Kidney tubule cell (primary cell): ENCODE measurements at places on chromosomes 12 and 14.

DNA sequence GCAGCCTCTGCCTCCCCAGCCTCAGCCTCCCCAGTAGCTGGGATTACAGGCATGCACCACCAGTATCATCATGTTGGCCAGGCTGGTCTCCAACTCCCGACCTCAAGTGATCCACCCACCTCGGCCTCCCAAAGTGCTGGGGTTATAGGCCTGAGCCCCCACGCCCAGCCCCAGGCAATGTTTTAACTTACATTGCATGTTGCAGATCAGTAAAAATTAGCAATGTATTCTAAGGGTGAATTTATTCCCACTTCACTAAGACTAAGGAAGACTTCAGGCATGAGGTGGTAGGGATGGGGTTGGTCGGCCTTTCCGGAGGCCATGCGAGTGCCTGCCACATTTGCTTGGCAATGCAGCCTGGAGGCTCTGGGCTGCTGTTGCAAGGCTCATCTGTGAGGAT, 66.8 kb upstream of the JDP2 start:
- DNase-seq = no peak

DNA sequence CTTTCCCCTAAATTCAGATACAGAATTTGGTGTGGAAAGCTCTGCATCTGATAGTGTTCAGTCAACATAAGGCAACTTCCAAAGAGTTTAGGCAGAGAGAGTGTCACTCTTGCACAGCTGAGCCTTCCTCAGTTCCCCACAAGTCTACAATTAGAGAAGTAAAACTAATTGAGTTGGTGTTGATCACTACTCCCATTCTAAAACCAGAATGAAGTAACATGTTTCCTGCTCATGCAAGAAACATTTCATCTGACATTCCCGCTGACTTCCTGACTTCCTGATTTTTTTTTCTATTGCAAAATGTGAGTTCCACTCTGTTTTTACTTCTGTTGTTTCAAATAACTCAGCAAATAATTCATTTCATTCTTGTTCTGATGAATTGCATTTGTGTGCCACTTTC, 271.0 kb downstream of the ALG10B start:
- no peak for DNase-seq

- DNase-seq = peak; percentile 49
Measured at GRCh38 chr14:64218344-64219240, 75.6 kb downstream of the ESR2 start.

GRCh38 chr14:100504372-100505078, 82.7 kb downstream of the BEGAIN start:
- DNase-seq = peak; percentile 32

DNA sequence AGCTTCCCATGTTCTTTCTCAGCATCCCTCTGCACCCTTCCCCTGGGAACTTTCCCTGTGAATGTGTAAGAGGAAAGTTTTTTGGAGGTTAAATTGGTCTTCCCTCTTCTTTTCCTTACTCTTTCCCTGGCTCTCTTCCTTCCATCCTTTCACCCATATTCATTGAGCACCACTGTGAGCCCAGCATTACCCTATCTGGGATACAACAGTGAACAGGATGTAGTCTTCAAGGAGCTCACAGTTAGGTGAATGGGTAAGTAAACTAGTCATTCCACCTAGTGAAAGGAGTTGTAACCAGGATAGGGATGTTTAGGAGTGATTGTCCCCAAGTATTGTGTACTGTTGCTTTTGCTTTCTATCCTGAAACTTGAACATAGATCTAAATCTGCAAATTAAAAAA, 123.8 kb downstream of the MYRFL start:
- no peak for DNase-seq

DNA sequence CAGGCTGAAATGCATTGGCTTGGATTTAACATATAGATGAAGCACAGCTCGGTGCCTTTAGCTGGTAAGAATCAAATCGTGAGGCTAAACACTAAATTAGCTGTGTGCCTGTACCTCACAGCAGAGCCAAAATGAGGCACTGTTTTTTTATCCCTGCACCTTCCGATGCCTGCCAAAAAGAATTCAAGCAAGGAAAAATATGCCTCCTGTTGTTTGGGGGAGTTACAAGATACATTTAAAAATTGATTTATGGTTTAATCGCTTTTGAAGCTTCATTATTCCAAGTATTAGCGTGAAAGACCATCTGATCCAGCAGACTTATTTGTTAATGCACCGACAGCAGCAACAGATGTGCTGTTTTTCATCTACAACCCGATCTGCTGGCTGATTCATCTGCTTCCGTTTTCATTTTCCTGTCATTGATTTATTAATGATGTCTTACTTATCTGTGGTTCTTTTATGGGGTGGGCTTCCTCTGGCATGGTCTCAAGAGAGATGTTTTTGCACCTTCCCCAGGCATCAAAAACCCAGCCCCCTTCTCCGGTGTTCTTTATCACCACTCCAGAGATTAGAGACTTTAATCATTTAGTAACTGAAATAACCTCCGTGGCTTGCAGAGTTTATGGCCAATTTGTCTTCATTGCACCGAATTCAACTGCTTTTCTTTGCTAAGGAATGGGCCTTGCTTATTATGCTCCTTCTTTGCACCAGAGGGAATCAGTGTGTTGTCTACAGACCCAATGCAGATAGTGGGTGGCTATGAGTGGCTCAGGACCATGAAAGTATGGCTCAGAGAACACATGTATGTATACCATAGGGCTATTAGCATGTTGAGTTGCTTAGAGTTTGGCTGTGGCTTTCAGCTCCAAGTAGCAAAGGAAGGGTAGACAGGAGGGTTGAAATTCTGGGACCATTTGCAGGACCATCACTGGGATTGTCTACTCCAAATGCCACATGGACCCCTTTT, 166.8 kb upstream of the TMEM260 start:
- DNase-seq = no peak

DNA sequence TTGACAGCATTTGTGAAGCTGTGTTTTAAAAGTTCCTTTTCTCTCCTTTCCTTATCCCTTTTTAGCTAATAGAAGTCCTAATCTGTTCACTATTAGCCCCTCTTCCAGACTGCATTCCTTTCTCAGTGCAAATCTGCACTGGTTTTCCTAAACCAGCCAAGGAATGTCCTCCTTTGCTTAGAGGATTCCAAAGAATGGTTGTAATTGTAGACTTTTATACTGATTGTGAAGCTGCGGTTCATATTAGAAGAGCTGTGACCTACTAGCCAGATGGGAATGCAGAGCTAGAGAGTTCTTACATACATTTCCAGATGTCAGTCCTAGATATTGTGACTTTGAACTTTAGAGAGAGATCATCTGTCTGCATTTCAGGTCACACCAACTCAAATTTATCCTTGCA, 79.8 kb downstream of the MYRFL start:
- DNase-seq = no peak

- peak; percentile 38 for DNase-seq
Measured at GRCh38 chr12:51238037-51238509, 553 bp upstream of the DAZAP2 start.

GRCh38 chr12:111335811-111336210, 33.1 kb downstream of the PHETA1 start:
- no peak for DNase-seq

- no peak for DNase-seq
Measured at GRCh38 chr14:22733829-22734228, 32.7 kb upstream of the OXA1L start.

DNA sequence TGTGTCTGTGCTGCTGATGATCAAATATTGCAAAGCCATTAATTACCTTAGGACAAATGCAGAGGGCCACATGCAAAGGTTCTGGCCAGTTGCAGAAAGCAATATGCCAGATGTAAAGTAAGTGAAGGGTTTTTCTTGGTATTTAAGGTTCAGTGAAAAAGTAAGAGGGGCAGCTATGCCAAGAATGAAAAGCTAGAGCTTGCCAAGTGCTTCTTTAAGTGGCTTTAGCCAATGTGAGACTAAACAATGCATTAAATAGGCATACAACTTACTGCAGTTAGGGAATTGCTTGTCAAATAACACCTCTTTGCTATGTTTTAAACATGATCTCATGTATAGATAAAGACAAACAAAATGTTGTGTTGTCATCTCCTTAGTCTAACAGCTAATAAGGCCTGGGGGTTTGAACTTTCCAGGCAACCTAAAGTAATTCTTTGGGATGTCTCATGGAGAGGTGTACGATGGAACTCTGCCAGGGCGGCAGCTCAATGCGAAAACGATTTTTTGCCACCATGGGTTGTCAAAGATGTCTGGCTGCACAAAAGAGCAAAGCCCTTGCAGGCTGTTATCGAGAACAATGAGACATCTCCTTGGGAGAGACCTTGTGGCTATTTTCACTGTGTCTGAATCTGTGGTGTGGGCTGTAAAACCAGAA, 12.0 kb downstream of the IGF1 start:
- DNase-seq = no peak

- DNase-seq = no peak
Measured at GRCh38 chr12:79406993-79407392, 283.8 kb downstream of the PAWR start.

- DNase-seq = no peak
Measured at GRCh38 chr12:116794725-116795124, 56.6 kb downstream of the RNFT2 start.

GRCh38 chr14:54050759-54051158, 94.1 kb upstream of the BMP4 start:
- DNase-seq = no peak

DNA sequence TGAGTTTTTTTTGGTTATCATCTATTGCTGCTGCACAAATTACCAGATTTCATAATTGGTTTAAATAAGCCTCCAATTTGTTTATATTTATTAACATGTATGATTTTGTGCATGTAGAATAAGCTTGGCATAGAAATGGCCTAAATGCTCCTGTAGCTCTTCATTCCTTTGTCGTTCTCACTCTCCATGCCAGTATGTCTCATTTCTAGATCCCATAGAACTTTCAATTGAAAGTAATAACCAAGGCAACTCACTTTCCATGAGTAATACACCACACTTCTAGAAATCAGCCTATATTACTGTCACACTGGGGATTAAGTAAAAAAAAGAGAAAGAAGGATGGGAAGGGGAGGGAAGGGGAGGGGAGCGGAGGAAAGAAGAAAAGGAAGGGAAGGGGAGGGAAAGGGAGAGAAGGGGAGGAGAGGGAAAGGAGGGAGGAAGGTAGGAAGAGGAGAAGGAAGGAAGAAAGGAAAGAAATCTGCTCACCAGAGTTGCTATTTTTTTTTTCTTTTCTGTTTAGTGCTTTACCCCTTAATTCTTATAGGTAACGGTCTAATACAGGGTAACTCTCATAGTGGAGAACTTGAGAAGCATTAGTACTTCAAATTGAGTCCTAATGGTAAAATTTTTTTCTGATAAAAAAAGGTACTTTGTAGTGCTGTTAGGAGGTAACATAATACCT, 45.6 kb downstream of the MDM2 start:
- DNase-seq = no peak

DNA sequence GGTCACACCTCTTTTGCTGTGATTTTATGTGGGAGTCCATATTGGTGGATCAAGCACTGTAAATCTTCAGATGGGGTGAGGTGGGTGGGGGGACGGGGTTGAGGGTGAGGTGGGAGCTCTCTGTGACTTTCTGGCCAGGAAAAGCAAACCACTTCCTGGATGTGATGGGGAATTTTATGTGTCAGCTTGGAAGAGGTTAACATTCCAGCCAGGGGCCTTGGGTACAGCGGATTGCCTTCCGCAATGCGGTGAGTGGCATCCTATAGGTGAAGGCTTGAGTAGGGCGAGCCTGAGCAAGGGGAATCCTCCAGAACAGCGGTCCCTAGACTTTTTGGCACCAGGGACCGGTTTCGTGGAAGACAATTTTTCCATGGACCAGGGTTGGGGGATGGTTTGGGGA, 36.2 kb downstream of the DLK1 start:
- no peak for DNase-seq

DNA sequence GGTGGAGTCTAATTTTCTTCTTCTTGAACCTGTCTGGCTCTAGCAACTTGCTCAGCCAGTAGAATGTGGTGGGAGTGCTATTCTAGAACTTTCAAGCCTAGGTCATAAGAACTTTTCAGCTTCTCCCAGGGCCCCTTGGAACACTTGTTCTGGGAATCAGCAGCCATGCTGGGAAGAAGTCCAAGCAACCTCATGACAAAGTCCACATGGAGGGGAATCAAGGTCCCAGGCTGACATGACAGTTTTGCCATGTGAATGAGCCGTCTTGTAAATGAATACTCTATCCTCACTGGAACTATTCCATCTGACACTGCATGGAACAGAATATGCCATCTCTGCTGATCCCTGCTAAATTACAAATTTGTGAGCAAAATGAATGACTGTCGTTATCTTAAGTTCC, 214.2 kb upstream of the TBX3 start:
- no peak for DNase-seq

GRCh38 chr12:15855646-15856045, 26.5 kb upstream of the STRAP start:
- DNase-seq = peak; percentile 47

- peak; percentile 43 for DNase-seq
Measured at GRCh38 chr14:55160989-55161388, 30.4 kb downstream of the DLGAP5 start.

DNA sequence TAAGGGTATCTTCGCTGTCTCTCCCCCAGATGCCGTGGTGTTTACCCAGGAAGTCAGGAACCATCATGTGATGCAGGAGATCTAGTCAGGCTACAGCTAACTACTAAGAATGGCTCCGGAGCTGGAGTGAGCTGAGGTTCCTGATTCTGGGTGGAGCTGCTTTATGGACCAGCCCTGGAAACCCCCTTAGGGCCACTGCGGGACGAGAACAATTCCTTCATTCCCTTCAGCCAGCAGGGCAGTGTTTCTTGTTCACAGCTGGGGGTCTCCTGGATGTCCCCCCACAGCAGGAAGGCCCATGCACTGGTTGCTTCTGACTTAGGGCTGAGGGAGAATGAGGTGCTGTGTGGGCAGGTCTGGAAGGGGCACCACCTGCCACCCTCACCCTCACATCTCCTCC, 199.3 kb downstream of the ADGRD1 start:
- DNase-seq = no peak

DNA sequence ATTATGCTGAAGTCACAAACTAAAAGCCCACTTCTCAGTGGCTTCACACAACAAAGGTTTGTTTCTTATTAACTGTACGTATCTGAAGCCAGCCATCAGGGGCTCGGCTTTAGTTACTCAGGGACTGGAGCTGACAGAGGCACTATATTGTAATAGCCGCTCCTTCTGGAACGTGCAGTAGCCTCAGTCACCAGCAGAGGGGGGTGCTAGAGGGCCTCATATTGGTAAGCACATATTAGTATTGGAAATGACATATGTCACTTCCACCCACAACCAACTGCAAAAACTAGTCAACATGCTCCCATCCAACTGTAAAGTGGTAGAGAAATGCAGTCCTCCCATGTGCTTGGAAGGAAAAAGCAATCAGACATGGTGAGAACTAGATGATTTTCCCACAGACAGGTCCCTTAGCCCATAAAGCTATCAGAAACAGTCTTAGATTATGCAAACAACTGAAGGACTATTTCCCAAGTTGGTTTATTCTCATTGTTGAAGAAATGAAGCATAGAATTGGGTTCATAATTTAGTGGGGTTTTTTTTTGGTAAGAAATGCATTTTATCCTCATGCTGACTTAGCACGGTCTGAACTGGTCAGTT, 183.6 kb upstream of the G2E3 start:
- peak; percentile 62 for DNase-seq
